ENCODE measurements at places on chromosomes 11 and 22.

DNA sequence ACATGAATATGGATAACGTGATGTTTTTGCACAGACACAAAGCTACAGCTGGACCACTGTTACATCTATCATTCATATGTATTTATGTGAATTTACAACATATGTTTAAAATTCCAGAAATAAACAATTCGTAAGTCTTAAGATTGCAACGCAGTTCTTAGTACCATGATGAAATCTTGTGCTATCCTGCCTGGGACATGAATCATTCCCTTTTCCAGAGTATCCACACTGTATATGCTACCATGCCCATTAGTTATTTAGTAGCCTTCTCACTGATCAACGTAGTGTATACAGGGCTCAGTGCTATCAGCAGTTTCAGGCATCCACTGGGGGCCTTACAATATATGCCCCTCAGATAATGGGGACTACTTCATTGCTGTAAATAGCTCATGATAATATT, 4.3 kb downstream of the ATL3 start:
- peak; percentile 36 for DNase-seq

DNA sequence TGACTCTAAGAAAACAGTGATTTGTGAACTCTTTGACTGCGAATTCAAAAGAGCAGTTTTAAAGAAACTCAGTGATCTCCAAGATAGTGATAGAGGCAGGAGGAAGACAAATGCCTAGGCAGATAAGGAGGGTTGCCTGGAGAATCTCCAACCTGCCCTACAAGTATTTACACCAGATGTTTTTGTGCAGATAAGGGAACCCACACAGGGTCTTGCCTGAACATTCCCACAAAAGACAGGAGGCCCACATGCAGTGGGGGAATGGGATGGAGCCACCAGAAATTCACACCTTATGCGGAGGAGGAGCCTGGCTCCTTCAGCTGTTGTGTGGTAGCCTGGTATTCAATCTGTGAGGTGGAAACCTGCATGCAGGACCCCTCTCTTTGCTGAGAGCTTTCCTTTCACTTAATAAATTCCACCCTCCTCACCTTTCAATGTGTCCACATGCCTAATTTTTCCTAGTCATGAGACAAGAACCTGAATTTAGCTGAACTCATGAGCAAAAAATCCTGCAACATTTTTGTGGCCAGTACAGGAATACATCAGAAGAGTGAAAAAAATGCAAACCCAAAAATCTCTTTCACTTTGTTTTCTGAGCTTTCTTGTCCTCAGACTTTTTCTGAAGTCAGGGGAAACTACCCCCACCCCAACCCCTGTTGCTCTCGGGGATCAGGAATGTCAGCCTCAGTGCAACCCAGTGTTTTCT, 8.1 kb upstream of the GLYAT start:
- no peak for DNase-seq

DNA sequence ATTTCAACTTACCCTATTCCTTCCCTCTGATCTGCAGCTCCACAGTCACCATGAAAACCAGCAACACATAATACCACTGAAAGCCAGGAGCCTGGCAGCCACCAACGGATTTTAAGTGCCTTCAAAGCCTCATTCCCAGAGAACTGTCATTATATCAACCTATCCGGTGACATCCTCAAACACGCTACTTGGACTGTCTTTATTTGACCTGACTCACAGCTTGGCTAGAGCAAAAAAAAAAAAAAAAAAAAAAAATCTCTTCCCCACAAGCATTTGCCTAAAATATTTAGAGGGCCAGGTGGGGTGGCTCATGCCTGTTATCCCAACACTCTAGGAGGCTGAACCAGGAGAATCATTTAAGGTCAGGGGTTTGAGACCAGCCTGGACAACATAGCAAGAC, 32.4 kb upstream of the ARHGAP32 start:
- DNase-seq: no peak

DNA sequence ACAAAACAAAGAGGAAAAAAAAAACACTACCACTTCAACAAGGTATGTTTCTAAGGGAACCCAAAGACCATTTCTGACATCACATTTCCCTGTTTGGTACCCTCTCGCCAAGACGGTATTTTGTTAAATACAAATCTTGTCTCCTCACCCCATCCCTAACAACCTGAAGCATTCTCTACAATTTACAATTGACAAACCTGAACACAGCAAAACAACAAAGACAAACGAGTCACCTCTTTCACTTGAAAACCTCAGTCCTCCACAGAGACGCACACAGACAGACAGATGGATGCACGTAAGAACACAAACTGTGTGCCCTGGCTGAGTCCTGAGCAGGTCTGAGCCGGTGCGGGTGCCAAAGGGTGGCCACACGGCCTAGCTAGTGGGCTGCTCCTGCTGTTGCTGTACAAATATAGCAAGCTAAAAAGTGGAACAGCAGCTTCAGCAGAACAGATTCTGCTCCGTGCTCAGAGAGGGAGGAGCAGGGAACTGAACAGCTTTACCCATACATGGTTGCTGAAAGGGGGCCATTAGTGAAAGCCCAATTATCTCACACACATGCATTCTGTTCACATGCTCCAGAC, 28.5 kb downstream of the CELF1 start:
- DNase-seq: no peak

Data from non-pigmented ciliary epithelial cell (primary cell).